CD4-positive, alpha-beta T cell (primary cell): ENCODE measurements at places on chromosomes 2 and 18. TPM values are rescaled to one million over a fixed set of nuclear protein-coding genes. Genes with fewer than 3 reads are reported as not detected.
A peak's percentile ranks its signal among the peaks of the same experiment; 100 is the strongest.

DNA sequence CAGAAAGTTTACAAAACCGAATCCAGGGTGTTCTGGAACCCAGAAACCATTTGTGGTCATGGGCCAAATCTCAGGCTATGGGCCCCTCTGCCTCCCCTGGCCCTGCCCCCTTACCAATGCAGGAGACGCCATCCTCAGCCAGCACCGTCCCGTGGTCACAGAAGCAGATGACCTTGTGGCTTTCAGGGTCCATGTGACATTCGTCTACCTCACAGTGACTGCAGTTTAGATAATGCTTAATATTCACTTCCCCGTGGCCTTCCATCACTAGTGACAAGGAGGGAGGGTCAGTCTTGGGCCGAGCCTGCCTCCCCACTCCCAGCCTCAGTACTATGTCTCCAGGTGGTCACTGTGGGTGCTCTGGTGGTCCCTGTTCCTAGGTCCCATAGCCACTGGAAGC is 111.6 kb downstream of the CLIP4 start:
- no peak for DNase-seq

GRCh38 chr2:23349508-23349907 is 35.5 kb upstream of the KLHL29 start:
- DNase-seq, result no peak

DNA sequence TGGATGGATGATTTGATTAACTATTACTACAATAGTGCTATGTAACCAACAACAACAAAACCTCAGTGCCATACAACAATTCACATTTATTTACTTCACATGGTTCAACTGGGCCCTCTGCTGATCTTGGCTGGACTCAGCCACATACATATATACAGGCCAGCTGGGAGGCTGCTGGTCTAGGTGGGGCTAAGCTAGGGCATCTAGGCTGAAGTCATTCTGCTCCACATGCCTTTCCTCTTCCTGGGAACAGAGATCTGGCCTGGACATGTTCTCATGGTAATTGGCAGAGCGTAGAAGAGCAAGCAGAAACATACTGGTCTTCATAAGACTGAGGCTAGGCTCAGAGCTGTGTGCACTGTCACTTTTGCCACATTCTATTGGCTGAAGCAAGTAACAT is 102.8 kb upstream of the RNF152 start:
- DNase-seq, result no peak

GRCh38 chr2:128513961-128514283 is 195.3 kb upstream of the HS6ST1 start:
- peak; percentile 41 for DNase-seq

The ALK gene
- total RNA-seq, result not detected

The SCN9A gene
- 0.14 TPM for total RNA-seq

The CRYBA2 gene
- not detected for total RNA-seq
